ENCODE measurements at places on chromosomes 16 and 17. TPM values are rescaled to one million over a fixed set of nuclear protein-coding genes. Genes with fewer than 3 reads are reported as not detected.

Gene RNF222
- total RNA-seq = not detected

Gene GPR139
- not detected for total RNA-seq

Gene TMEM235
- not detected for total RNA-seq

Gene CACNA1G
- total RNA-seq = 2.7 TPM

Gene TMIGD1
- not detected for total RNA-seq

Gene CD19
- total RNA-seq = not detected

Gene CDR2L
- total RNA-seq = 61.8 TPM

Gene SLFN14
- total RNA-seq = not detected

Gene RCVRN
- not detected for total RNA-seq

Gene KRT9
- total RNA-seq = not detected

Gene ACSM5
- total RNA-seq = not detected

Gene HEXIM1
- 39.3 TPM for total RNA-seq

Gene MYH3
- 0.39 TPM for total RNA-seq

Gene SOCS3
- total RNA-seq = 33.0 TPM

Gene SDR42E2
- not detected for total RNA-seq

Gene GRIN2A
- not detected for total RNA-seq

Gene DHRS7C
- total RNA-seq = not detected

Gene HGS
- 194 TPM for total RNA-seq

Gene RHBDF1
- total RNA-seq = 26.4 TPM

Gene TAF15
- 231 TPM for total RNA-seq

Gene IRX3
- total RNA-seq = 6.9 TPM
